T-helper 1 cell treated with Interleukin-12 subunit alpha and Interleukin-12 subunit beta and Interleukin-4 antibody, amounts not matched to agents 30 ng/mL and 1 ng/mL, for 36 hours (primary cell): ENCODE measurements at places on chromosomes 7 and 10. TPM values are rescaled to one million over a fixed set of nuclear protein-coding genes. Genes with fewer than 3 reads are reported as not detected.

CREB5 gene
- total RNA-seq: not detected in 2 replicates

CFAP58 gene
- 0.15 and 0.34 TPM in 2 replicates for total RNA-seq

PAX4 gene
- total RNA-seq: not detected in 2 replicates

SUMF2 gene
- 111 and 116 TPM in 2 replicates for total RNA-seq

LRRC4 gene
- total RNA-seq: not detected in 2 replicates

MYH16 gene
- not detected in 2 replicates for total RNA-seq

FAM237B gene
- not detected in 2 replicates for total RNA-seq
